ENCODE measurements at places on chromosomes 7 and 10. TPM values are rescaled to one million over a fixed set of nuclear protein-coding genes. Genes with fewer than 3 reads are reported as not detected.

The FLNC gene
- 149 TPM for total RNA-seq

The GFRA1 gene
- 42.7 TPM for total RNA-seq

- DNase-seq = no peak
Measured at GRCh38 chr7:102469351-102469971, 4.7 kb downstream of the LRWD1 start.

DNA sequence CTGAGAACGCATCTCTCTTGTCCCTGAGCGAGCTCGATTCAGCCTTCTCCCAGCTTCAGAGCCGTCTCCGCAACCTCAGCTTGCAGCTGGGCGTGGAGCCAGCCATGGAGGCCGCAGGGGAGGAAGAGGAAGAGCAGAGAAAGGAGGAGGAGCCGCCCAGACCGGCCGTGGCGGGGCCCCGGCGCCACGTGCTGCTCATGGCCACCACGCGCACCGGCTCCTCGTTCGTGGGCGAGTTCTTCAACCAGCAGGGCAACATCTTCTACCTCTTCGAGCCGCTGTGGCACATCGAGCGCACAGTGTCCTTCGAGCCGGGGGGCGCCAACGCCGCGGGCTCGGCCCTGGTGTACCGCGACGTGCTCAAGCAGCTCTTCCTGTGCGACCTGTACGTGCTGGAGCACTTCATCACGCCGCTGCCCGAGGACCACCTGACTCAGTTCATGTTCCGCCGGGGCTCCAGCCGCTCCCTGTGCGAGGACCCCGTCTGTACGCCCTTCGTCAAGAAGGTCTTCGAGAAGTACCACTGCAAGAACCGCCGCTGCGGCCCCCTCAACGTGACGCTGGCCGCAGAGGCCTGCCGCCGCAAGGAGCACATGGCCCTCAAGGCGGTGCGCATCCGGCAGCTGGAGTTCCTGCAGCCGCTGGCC, 43.2 kb downstream of the CHST3 start:
- no peak for DNase-seq

Data from epithelial cell of proximal tubule (primary cell).